ENCODE measurements at places on chromosomes 1 and 21.

GRCh38 chr1:1205769-1206375 lies 520 bp downstream of the TNFRSF18 start:
- no peak for DNase-seq

- no peak for DNase-seq
Measured at GRCh38 chr1:168097921-168098528, 38.7 kb downstream of the GPR161 start.

DNA sequence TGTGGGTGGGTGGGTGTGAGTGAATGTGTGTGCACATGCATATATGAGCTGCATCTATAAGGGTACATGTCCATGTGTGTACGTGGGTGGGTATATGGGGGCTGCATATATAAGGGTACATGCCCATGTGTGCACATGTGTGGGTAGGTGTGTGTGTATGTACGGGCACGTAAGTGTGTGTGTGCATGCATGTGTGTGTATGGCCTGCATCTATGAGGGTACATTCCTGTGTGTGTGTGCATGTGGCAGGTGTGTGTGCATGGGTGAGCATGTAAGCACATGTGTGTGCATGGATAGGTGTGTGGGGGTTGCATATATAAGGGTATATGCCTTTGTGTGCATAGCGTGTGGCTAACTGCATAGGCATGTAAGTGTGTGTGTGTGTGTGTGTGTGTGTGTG lies 181.0 kb upstream of the ARHGEF16 start:
- no peak for DNase-seq

DNA sequence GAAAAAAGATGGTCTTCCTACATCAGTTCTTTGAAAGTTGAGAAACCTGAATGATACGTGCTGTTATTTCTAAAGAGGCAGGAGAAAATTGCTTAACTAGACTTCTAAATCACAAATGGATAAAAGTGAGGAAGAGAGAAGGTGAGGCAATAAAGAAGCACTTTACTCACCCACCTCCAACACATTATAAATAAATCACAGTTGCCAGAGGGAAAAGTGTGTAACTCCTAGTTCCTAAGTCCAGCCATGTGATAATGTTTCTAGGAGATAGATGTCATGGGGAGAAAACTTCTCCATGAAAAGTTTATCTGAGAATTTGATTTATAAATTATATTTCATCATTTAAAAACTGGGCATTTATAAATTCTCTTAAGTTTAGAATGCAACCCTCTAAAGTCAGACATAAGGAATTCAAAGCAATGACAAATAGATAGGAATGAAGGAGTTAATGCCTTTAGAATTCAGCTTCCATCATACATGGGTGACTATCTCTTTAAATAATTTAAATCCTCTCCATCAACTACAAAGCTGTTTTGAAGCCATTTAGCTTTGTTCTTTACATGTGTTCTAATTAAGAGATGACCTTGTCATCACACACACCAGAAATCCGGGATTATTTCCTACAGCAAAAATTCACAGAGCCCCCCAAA lies 60.0 kb downstream of the NRIP1 start:
- DNase-seq = no peak

DNA sequence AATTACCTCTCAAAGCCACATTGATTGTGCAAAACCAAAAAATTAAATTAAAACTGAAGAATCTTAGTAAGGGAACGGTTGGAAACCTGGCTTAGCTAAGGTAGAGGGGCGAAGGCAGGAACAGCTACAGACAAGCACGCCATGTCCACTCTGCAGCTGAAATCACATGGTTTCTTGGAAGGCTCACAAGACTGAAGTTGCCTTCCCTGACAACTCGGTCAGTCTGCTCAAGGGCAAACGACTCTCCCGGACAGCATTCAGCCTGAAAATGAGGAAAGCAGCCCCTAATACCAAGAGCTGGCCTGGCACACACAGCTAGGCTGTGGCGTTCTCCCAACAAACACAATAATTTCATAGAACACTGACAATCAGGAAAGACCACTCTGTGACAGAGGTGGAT lies 22.7 kb upstream of the BECN2 start:
- DNase-seq = no peak

GRCh38 chr1:203239526-203240305 lies 10.2 kb upstream of the CHIT1 start:
- no peak for DNase-seq

All from SHP77 treated with DMSO at 0.1 percent for 48 hours (cell line).